ENCODE measurements at places on chromosomes 5 and 9.

DNA sequence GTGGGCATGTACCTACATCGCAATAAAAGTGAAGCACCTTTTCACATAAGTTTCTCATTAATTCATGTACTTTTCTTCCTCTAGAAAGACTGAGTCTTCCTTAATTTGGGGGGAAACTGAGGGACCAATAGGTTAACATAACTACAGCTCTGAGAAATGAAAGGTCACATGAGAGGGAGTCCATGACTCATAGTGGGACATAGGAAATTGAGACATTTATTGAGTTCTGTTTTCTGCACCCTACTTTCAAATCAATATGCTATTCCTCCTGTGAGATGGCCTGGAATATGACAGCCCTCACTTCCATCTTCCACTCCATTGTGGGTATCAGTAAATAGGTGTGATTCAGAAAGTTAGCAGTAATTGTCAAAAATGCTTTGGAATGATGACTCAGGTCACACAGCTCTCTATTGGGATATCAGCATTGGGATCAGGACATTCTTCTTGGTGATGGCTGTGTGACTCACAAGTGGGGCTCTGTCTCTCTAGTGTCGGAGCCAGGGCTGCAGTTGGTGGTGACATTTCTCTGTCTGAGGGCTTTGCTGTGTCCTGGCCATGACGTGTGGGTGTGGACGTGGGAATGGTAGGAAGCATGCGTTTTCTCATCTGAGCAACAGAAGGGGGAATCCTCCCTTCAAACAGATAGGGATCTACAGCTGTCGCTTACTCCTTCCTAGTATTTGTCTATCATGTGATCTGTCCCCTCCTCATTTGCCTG lies 125.0 kb downstream of the TRIO start:
- DNase-seq: no peak

GRCh38 chr5:43020399-43020746 lies 19.7 kb downstream of the ANXA2R start:
- DNase-seq: no peak

DNA sequence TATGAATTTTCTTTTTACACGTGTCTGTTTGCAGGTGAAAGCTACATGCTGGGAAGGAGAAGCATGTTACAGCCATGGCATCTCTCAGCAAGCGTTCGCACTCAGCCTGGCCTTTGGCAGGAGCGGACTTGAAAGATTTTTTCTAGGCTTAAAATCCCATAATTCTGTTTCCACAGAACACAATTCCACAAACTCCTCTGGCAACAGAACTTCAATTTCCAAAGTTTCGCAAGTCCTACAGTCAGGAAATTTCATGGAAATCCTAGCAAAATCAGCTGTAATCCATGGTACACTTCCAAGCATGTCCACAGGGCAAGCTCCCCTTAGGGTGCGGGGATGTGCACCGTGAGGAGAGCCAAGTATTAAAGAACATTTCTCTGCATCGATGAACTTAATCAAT lies 35.9 kb downstream of the SUB1 start:
- DNase-seq: no peak

GRCh38 chr5:62483556-62483955 lies 71.0 kb downstream of the IPO11 start:
- no peak for DNase-seq

GRCh38 chr5:103109277-103109676 lies 10.7 kb downstream of the GIN1 start:
- DNase-seq: no peak

DNA sequence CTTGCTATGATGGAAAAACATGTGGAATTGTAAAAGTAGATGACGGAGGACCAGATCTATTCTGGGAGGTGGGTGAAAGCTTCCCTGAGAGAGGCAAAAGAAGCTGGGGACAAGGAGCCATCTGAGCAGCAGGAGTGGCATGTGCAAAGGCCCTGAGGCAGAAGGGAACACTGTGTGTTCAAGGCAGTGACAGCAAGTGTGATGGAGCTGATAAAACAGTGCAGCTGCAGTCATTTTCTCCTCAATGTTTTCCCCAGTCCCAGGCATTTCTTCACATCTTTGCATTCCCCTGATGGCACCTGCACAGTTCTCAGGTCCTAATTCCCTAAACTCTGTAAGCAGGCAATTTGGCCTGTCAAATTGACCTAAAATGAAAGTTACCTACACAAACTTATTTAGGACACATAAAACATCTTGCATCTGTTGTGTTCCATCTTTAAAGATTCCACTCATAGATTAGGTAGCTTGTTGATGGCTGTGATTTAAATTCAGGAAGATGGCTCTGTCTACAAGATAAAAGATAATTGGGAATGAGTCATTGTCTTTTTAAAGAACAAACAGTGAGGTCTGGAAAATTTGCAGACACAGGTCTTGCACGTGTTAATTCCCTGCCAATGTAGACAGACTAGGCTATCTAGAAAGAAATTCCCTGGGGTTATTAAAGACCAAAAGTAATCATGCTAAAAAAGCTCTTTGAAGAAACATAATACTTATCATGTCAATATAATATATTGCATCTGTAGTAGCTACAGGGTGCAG lies 289.6 kb upstream of the SGCD start:
- DNase-seq: no peak

All from activated gamma-delta T cell treated with anti-CD3 and anti-CD28 coated beads, Interleukin-2, amount 50 U/mL, for 16 hours (primary cell).